ENCODE measurements at places on chromosomes 11 and 22.
A peak's percentile ranks its signal among the peaks of the same experiment; 100 is the strongest.

- no peak for DNase-seq
Observed at GRCh38 chr11:76891285-76891684, 30.6 kb downstream of the ACER3 start.

- DNase-seq = no peak
Observed at GRCh38 chr22:40855071-40855978, 1.1 kb downstream of the ST13 start.

DNA sequence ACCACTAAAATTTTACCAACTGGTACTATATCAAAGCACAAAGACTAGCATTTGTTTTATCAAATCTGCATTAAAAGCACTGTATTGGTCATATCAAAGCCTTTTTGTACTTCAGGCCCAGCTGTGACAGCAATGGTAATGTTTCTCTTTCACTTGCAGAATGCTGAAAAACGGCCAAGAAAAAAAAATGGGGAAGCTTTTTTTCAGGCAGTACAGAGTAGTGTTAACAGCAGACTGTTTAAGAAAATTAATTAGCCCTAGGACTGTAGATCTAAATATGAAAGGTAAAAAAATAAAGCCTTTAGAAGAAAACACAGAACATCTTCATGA is 33.3 kb downstream of the DENND5A start:
- DNase-seq = no peak

- DNase-seq = no peak
Observed at GRCh38 chr22:48954781-48955311, 872.8 kb downstream of the BRD1 start.

DNA sequence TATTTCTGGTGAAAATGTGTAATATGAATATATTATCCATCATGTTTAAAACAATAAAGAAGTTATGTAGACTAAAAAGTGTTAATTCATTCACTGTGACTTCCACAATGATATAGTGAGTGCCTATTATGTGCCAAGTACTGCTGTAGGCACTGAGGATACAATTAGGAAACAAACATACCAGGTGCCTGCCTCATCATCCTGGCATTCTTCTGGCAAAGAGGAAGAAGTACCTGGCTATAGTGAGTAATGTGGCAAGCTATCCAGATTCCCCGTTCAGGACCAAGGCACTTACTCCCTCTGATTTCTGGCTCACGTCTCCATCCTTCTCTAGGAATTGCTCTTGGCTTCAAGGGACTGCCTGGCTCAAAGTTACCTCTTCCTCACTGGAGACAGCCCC is 77.5 kb upstream of the CLMP start:
- no peak for DNase-seq

DNA sequence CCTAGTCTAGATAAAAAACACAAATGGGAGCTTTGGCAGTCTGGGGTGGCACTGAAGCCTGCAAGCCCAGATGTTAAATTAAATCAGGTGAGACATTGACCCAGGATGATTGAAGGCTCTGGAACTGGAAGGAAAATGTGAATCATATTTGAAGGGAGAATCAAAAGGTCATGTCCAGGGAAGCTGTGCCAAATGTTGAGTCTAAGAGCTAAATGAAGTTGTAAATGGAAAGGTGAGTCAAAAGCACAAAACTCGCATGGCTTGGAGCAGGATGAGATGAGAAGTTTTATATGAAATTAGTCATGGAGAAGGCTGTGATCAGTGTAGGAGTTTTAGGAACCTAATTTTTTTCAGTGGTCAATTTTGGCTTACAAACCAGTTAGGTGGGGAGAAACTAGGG is 301.1 kb downstream of the BLID start:
- DNase-seq = no peak

- peak; percentile 99 for DNase-seq
Observed at GRCh38 chr22:24555165-24556039, at the start of gene SNRPD3. SNRPD3 (plus strand) TSS chr22:24555999; CDS start chr22:24557675, 1,676 bp downstream.

DNA sequence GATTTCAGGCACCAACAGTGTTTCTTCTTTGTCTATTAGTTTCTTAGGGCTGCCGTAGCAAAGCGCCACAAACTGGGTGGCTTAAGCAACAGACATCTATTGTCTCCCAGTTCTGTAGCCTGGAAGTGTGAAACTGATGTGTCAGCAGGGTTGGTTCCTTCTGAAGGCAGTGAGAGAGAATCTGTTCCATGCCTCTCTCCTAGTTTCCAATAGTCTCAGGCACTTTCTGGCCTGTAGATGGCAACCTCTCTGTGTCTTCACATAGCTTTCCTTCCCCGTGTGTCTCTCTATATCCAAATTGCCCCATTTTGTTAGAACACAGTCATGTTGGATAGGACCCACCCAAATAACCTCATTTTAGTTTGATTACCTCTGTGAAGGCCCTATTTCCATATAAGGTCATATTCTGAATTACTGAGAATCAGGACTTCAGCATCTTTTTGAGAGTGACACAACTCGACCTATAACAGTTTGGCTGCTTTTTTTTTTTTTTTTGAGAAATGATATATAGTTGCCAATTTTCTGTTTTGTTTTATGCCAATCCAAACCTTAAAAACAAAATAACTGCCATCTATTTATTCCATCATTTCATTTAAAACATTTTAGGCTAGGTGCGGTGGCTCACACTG is 108.2 kb downstream of the SLC36A4 start:
- no peak for DNase-seq

DNA sequence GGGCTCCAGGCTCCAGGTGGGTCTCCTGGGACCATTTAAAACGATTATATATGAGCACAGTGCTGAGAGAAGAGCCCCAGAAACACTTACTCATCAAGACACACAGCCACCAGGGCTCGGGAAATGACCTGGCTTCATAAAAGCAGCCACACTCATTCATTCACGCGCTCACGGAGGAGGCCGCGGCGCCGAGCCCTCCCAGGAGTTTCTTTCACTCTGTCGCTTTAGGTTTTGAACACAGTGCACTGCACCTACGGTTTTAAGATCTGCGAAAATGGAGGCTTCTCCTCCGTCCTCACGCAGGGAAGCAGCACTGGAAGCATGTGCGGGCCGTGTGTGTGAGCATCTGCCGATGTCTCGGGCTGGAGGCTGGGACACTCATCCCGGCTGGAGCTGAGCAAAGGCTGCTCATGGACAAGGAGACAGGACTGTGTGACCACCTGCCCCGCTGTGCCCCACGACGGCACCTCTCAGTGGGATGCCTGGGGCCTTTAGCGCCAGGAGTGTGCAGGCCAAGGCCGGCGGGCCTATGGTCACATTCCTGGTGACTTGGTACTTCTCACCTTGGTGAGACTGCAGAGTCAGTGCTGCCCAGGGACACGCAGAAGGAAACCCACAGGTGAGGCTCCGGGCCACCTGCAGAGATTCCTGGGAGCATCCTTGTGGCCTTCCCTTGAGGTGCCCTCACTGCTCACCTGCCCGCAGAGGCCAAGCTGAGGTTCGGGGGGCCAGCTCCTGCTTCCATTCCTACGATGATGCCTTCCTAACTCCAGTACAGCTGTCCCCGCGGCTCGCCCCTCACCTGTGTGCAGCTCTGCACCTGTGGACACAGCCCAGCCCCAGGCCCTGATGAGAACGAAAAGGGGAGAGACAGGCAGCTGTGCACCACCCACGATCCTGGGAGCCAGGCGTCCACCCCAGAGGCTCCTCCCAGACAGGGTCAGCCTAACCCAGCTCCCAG is 872.0 kb downstream of the BRD1 start:
- DNase-seq = no peak

GRCh38 chr11:14411818-14412217 is 52.8 kb upstream of the RRAS2 start:
- DNase-seq = no peak

DNA sequence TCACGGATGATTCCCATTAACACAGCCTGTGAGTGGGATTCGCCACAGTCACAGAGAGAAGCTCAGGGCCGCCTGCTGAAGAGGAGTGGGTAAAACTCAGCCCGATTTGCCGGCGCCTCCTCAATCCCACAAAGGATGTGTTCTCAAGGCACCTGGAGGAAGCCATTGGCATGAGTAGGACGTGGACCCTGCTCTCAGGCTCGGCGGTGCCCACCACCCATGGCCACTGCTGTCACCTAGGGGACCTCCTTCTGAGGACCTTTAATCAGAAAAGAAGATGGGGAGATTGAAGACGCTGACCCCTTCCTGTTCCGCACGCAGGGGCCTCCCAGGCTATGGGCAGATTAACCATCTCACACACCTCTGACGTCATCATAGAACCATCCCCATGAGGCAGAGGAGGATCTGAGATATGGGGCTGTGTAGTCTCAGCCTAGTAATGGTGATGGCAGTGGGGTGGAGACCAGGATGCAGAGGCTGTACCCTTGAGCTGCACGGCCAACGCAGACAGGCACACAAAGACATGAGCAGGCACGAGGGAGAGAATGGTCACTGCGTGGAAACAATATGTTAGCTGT is 571.8 kb downstream of the BRD1 start:
- no peak for DNase-seq

DNA sequence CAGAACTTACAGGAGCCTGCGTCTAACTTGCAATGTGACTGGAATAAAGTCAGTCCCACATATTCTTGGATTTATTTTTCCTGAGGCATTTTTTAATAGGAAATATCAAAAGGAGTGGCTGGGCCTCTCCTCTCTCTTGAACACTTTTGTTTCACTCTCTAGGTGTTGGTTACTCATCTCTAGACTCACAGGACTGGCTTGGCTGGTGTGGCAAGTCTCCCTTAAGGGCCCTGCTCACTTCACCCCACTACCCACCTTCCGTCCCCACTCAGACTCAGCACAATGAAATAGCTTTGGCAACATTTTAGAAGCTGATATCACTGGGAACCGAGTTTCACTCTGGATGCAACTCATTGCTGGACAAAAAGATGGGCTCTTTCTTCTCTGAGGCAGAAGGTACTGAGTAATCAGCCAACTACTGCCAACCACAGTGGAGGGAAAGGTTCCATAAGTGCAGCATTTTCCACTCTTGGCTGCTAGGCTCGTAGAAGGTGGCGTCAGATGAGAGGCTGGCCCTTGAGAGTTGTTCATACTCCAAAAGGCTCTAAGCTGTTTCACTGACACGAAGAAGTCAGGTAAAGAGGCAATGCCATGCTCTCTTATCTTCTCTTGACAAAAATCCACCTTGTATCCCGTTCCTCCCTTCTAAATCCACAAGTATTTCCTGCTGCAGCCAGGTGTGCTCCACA is 390.6 kb downstream of the SOX6 start:
- no peak for DNase-seq

GRCh38 chr11:106322106-106322505 is 244.6 kb downstream of the AASDHPPT start:
- no peak for DNase-seq

DNA sequence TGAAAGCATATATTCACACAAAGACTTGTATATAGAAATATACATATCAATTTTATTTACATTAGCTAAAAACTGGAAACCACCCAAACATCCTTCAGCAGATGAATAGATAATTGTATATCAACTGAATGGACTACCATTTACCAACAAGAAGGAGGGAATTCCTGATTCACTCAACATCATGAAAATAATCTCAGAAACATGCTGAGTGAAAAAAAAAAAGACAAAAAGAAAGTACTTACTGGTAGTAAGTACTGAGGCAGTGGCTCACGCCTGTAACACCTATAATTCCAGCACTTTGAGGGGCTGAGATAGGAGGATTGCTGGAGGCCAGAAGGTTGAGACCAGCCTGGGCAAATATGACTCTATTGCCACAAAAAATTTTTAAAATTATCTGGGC is 7.4 kb upstream of the IPO7 start:
- no peak for DNase-seq

- no peak for DNase-seq
Observed at GRCh38 chr22:47042861-47043496, 280.5 kb downstream of the TBC1D22A start.
